Prostate gland (tissue), 2 donors: ENCODE measurements at places on chromosomes 2 and 18.

GRCh38 chr2:123693836-123694235, 331.3 kb upstream of the CNTNAP5 start:
- DNase-seq: no peak

DNA sequence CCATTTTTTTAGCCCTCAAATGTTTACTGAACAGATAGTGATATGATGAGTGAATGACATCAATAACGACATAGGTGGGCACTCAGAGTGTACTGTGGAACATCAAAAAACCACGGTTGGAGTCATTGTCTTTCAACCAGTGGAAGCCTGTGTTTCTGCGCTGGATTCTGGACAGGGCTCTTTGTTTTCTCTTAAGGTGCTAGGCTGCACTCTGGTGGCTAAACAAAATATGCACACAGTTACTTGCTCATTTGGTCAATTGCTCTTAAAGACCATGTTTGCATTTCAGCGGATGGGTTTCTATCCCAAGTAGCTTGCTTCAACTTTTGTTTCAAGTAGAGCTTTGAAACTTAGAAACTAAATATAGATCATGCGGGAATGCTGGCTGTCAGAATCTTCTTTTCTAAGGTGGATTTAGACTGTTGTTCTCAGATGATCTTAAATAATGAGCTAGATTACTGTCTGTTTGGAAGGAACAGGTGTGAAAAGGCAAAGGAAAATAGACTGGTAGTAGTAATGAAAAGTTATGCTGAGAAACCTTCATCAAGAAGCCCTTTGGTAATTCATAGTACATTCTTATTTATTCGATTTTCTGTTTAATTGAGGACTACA, 48.5 kb upstream of the LYPD6B start:
- DNase-seq: peak; percentile 71

DNA sequence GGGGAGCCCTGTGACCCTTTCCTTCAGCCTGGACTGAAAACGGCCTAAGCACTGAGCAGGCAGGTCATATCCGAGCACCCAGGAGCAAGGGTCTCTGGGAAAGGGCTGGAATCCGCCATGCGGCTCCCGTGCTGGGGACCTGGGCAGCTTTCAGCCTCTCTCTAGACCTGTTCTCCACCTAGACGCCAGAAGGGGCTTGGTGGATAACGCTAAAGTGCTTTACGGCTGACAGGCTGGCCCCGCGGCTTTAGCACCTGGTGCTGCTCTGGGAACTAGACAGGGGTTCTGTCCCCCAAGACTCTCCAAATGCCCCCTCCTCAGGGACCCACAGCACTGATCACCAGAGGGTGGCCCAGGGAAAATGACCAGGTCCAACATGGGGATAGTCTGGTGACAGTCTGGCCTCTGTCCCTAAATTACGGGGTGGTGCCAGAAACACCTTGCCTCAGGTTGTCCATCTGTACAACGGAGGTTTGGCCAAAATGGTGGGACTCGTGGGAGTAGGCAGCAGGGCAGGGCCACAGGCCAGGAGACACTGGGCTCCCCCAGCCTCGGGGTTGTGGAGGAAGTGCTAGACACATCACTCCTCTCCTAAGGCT, 13.0 kb downstream of the SDC1 start:
- DNase-seq: no peak

DNA sequence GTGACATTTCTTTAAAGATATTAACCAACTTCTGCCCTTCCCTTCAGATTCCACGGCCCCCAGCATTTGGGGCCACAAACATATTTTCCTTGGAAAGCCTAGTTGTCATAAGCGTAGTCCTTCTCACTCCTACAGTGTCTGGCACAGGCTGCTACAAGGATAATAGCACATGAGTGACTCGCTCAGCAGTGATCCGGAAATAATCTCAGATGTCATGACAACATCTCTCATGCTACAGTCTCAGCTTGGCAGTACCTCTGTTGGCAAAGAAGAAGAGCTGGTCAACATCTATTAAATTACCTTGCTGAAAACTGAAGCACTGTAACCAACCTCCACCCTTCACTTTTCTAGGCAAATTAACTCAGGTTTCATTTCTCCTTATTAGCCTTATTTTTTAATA, 351.7 kb downstream of the RAD51AP2 start:
- DNase-seq: peak; percentile 10

GRCh38 chr2:95062242-95063085, 37.0 kb downstream of the MAL start:
- no peak for DNase-seq

GRCh38 chr2:232473467-232473890, 14.2 kb downstream of the ECEL1 start:
- DNase-seq: no peak

DNA sequence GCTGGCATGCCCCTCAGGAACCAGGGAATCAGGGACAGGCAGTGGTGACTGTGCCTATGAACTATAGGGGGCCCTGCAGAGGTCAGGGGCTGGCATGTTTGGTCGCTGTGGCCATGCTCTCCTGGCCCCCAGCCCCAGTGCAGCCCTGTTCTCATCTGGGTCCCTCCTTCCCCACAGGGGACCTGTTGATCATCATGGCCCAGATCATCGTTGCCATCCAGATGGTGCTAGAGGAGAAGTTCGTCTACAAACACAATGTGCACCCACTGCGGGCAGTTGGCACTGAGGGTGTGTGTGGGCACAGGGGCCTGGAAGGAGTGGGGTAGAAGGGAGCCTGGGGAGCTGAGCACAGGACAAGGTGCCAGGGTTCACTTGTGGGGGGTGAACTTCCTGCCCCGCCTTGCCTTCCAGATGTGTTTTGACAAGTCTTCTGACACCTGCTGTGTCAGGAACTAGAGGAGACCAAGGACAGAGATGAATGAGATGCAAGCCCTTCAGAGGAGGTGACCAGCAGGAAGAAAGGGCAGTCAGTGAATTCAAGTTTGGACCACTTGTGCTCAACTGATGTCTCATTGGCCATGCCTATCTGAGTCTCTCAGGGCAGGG, 9.6 kb upstream of the CENPA start:
- no peak for DNase-seq

GRCh38 chr2:4965556-4966320, 726.4 kb upstream of the SOX11 start:
- DNase-seq: no peak

GRCh38 chr18:37006742-37007141, 177.8 kb downstream of the KIAA1328 start:
- no peak for DNase-seq

- DNase-seq: no peak
Observed at GRCh38 chr2:235543851-235544688, 50.2 kb downstream of the AGAP1 start.

- DNase-seq: no peak
Observed at GRCh38 chr2:191757208-191757607, 79.3 kb downstream of the NABP1 start.
